NCI-H1436 treated with DMSO at 0.1 percent for 48 hours (cell line): ENCODE measurements at places on chromosomes 2 and 18.

DNA sequence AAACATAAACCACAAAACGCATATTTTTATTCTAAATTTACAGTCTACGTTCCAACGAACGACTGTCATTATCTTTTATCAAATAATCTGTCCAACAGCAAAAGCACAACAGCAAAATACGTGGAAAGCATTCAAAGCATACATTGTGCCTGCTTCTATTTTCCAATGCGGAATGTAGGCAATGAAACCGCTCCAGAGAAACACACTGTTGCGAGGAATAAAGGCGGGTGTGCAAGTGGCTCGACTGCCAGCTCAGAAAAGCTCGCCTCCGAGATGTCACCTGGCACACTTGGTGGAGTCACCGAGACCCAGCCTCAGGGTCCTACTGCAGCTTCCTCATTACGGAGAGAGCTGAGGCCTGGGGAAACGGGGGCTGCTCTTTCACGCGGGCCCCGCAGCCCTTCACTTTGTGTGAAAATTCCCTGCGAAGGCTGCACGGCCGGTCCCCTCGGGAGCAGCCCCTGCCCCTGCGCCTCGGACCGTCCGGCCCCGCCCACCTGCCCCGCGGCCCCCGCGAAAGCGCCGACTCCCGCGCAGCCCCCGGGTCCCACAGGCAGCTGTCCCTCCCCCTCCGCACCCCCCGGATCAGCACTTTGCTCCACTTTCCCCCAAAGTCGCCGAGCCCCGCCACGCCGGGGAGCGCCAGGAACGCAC, 752 bp downstream of the MGAT4A start:
- DNase-seq: no peak

DNA sequence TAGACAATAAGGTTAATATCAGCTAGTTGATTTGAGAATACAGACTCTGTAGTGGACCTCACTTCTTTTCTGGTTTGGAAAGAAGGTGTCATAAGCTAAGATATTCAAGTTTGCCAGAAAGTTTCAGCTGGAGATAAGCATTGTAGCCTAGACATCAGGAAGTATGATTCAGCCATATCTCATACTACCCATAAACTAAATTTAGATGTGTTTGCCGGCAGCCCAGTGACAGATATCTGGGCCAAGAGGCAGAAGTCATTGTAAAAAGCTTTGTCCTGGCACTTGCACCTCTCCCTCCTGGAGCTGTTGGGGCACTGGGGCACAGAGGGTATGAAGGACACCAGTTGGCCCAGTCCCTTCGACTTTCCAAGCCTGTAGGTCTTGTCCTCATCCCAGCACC, 128.0 kb downstream of the EPHA4 start:
- no peak for DNase-seq

- no peak for DNase-seq
These were observed 181.2 kb upstream of the RAB6C start for GRCh38 chr2:129798301-129798581.

DNA sequence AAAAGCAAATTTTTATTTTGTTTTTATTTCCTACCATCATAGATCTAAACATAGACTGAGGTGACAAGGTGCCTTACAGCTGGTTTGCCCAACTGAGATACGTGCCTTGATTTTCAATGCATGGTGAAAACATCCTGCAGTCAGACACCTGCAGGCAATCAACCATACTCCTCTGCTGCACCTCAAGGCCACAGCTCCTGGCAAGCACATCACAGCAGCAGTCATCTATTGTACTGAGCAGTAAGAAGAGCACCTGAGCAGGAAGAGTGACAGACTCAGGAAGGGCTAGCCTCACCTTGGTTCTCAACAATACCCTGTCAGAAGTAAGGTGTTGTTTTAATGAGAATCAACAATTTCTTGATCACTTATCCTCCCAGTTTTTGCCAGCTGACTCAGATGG, 1206.8 kb upstream of the NRXN1 start:
- no peak for DNase-seq

- DNase-seq: no peak
These were observed 97.4 kb upstream of the ITGA6 start for GRCh38 chr2:172329774-172330671.

DNA sequence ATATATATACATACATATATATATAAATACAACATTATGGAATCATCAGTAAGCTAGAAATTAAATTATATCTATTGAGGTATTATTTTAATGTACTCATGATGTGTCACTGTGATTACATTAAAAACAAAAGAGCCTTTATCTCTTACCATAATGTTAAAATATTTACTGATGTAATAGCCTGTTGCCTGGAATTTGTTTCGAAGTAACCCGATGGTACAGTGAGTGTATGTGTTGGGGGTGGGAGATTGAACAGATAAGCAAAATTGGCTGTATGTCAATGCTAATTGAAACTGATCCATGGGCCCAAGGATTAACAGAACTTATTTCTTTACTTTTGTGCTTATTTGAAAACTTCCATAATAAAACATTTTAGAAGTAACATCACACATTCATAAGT, 1473.2 kb downstream of the LRP1B start:
- DNase-seq: no peak

DNA sequence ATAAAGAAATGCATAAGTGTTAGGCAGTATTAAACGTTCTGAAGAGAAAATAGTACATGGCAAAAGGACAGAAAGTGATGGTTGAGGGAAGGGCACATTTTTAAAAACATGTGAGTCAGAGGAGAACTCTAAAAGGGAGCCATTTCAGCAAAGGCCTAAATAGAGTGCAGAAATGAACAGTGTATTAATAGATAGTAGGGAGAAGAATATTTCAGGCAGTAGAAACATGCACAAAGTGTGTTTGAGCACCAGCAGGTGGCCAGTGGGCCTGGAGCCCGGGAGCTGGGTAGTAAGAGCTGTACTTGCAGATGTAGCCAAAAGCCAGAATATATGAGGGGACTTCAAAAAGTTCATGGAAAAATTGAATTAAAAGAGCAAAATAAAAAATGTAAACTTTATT, 288.1 kb upstream of the FIGN start:
- no peak for DNase-seq

DNA sequence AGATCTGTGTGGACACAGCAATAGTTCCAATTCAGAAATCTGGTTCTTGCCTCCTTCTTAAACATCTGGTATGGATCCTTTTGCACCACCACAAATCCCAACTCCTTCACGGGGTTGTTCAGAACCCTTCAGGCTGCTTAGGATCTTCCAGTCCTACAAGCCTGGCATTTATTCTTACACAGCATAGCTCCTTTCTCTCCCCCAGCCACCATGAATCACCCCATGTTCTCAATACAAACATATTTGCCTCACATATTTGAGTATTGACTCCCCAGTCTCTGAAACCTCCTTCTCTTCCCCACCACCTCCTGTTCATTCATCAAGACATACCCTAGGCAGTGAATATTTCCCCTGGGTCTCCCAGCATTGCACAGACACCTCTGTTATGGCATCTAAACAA, 155.2 kb downstream of the ALK start:
- no peak for DNase-seq

- DNase-seq: no peak
These were observed 18.0 kb upstream of the DAPL1 start for GRCh38 chr2:158777077-158777476.

DNA sequence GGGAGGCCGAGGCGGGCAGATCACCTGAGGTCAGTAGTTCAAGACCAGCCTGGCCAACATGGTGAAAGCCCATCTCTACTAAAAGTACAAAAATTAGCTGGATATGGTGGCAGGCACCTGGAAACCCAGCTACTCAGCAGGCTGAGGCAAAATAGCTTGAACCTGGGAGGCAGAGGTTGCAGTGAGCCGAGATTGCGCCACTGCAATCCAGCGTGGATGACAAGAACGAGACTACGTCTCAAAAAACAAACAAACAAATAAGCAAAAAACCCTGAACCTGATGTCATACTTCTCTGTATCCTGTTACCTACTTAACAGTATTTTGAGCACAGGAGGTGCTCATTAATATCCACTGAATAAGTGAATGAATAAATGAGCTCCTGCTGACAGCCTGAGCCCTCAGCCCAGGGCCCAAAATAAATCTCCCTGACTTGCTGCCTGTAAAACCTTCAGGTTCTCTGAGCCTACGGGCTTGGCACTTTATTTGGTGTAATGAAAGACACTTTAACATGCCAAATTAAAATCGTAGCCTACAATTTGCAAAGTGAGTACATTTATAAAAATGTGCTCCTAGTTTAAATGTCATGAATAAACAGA, 215.1 kb downstream of the ZNF385B start:
- no peak for DNase-seq

DNA sequence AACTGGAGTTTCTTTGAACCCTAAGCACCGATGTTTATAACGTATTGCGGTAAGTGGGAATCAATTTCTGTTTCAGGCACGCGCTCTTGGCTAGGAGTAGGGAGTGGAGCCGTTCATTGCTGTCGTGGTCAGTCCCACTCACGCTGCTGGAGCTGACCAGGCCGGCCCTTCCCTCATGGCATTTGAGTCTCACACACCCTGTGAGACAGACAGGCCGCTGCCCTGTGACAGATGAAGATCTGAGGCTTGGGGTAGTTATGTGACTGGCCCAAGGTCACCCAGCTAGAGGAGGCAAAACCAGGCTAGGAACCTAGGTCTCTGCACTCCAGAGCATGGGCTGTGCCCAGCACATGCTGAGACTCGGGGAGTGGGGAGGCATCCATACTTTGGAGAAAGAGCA, 2.9 kb upstream of the CIDEA start:
- DNase-seq: no peak

DNA sequence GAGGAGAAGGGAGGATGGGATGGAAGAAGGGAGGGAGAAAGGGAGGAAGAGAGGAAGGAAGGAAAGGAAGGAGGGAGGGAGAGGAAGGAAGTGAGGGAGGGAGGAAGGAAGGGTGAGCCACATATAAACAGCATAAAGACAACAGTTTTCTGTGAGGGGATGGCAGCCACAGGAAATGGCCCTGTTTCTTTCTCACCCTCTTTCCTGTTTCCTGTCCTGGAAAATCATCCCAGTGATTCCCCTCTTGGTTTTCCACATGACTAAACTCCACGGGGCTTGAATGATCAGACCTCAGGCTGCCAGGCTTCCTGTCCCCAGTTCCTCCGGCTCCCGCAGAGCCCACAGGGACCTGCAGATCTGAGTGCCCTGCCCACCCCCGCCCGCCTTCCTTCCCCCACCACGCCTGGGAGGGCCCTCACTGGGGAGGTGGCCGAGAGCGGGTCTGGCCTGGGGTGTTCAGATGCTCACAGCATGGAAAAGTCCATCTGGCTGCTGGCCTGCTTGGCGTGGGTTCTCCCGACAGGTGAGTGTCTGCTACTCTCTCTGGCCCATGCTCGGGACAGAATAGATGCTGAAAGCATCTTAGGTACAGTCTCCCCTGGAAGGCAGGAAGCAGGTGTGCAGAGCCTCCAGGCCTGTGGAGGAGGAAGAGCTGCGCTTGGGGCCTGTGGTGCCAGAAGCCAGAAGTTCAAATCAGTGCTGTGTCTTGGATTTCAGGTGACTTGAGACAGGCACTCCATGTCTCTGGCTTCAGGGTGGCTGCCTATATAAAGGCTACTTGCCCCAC, at the start of gene SIGLEC15:
SIGLEC15 (plus strand) TSS at position 418 of the 787 bp plus-strand sequence; CDS start at position 472, 54 bp downstream.
- DNase-seq: no peak

DNA sequence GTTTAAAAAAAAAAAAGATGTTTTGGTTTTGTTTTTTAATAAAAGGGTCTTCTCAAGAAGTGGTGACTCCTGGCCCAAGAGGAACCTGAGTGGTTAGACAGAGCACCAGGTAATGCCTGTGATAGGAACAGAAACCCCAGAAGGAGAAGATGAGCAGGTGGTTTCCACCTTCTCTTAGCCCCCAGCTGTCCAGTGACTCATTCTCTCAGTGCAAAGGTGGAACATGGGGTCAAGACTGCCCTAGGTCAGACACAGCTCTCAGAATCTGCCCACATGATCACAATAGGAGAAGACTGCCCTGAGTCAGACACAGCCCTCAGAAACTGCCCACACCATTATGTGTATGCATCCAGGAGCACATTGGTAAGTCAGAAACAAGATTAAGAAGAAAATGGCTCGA, 61.8 kb downstream of the TBC1D8 start:
- DNase-seq: no peak

- DNase-seq: no peak
These were observed 200.6 kb upstream of the RASGRP3 start for GRCh38 chr2:33275689-33276444.

- DNase-seq: no peak
These were observed 14.8 kb downstream of the ATL2 start for GRCh38 chr2:38362232-38362631.

- DNase-seq: no peak
These were observed 312.2 kb downstream of the ZNF521 start for GRCh38 chr18:25039781-25040180.

DNA sequence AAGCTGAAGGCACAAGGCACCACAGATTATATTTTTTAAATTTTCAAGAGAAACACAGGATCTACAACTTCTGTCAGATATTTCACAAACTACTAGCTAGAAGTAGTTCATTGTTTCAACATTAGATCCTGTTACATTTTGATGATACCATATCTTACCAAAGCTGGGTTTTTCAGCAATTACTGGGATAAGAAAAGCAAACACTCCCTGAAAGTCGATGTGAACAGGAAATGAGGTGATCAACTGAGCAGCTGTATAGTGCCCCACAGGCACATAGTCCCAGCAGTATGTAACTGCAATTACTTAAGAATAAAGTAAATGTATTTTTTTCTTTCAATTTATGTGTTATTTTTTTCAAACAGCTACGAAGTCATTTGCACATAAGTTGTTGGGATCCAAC, 103.5 kb downstream of the DNER start:
- DNase-seq: no peak

DNA sequence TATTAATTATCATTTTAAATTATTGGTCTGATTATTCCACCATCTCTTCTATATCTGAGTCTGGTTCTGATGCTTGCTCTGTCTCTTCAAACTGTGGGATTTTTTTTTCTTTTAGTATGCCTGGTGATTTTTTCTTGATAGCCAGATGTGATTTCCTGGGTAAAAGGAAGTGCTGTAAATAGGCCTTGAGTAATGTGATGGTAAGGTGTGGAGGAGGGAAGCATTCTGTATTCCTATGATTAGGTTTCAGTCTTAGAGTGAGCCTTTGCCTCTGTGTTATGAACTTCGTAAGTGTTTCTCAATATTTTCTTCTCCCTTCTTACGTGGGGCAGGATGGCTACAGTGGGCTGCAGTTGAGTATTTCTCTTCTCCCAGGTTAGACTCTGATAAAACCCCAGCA, 103.0 kb downstream of the EHBP1 start:
- no peak for DNase-seq

- no peak for DNase-seq
These were observed 73.0 kb downstream of the CTNNA2 start for GRCh38 chr2:79585701-79586433.

DNA sequence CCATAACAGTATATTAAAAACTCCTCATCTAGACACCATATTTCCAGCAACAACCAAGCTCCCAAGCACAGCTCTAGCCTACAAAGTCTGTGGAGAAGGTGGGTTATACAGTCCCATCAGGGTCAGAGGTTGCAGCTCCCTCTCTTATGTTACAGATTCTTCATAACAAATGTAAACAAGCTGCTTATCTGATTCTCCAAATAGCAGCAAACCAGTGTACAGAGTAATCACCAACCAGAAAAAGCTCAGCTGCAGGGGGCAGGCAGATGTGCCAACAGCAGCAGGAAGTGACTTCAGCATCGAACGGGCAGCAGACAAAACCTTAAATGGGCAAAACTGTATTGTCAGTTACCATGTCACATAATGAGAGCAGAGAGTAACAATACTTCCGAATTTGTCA, 52.9 kb upstream of the NABP1 start:
- DNase-seq: no peak

GRCh38 chr2:145137901-145138300, 618.0 kb upstream of the ZEB2 start:
- DNase-seq: no peak

- no peak for DNase-seq
These were observed 961.6 kb upstream of the CHAC2 start for GRCh38 chr2:52805901-52806410.
